ENCODE measurements at places on chromosomes 4 and X.

DNA sequence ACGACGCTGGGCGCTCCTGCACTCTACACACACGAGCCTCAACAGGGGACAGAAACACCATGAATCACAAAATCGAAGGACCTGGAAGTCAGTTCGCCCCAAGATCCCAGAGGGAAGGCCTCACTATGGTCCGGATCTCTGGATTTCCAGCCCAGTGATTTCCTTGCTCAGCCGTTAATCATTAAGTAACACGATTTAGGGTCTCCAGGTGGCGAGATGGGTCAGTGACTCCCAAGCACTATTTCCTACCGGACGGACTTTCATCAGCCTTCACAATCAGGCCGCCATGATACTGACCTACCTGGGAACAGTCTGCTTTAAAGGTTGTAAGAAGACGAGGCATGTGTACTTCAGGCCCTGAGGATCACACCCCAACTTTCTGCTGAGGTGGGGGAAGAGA, 63.7 kb downstream of the FAT1 start:
- DNase-seq = no peak

- DNase-seq = no peak
These were observed 190.7 kb downstream of the GLUD2 start for GRCh38 chrX:121238093-121238492.

- DNase-seq = no peak
These were observed 638.7 kb downstream of the FSTL5 start for GRCh38 chr4:161525121-161525520.

DNA sequence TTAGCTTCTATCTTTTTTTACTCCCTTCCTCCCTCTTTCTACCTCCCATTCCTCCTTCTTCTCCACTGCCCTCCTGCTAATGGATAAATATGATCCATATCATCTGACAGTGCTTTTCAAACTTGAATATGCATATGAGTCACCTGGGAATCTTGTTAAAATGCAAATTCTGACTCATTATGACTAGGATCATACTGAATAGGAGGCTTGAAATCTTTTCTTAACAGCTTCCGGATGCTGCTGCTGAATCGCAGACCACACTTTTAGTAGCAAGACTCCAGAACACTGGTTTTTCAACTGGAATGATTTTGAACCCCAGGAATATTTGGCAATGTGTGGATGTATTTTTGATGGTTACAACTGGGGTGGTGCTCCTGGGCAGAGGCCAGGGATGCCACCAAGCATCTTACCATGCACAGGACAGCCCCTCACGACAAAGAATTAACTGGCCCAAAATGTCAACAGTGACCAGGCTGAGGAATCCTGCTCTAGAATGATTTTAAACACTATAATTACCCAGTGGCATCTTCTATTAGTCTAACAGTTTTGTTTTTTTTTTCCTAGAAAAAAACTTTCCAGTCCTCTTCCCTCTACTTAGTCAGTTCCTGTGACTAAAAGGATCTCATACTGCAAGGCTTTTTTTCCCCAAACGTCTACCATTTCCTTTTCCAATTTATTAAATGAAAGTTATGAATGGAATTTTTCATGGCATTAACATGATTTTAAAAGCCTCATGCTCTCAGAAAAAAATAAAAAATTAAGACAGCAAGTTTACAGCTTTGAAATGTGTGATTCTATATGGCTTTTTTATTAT, 10.6 kb upstream of the PYURF start:
- no peak for DNase-seq

DNA sequence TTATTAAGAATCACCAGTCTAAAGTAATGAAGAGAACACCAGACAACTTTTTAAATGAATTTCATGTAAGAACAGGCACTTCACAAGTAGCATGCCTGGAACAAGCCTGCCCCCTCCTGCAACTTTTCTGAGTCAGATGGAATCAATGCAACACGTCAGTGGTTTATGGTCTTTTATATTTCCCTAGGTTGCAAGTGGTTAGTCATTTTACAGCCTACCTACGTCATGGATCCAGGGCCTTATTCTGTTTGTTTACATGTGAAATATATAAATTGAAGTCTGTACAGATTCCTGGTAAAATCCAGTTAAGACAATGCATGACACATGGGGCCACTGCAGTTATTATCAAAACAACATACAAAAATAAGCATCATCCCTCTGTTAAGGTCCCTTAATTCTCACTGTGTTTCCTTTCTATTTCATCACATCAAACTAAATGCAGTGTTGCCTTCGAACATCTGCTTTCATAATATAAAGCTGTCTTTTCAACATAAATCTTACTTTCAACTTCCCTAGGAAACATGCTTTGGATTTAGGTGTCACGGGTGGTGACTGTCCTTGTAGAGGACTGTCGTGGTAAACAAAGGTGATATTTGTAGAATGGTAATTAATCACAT, 309.3 kb downstream of the FRMPD4 start:
- no peak for DNase-seq

GRCh38 chrX:101117701-101118100, 19.7 kb downstream of the CENPI start:
- DNase-seq = peak; percentile 27

- no peak for DNase-seq
These were observed 37.7 kb downstream of the ACE2 start for GRCh38 chrX:15563056-15563455.

DNA sequence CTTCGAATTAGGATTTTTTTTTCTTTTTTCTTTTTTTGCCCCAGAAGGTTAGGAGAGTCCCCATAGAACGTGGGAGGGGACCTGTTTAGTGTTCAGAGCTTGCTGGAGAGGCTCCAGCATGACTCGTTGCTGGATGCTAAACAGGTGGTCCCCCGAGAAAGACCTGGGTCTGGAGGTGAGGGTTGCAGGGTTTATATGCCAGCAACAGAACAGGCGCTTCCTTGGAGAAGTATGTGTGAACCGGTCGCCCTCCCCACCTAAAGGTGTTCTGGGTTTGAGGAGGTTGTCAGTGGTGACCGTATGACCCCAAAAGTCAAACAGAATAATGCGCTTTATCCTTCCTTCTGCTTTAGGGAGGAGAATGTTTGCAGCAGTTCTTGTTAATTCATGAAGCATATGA, 52.1 kb upstream of the SHOX start:
- DNase-seq = no peak

DNA sequence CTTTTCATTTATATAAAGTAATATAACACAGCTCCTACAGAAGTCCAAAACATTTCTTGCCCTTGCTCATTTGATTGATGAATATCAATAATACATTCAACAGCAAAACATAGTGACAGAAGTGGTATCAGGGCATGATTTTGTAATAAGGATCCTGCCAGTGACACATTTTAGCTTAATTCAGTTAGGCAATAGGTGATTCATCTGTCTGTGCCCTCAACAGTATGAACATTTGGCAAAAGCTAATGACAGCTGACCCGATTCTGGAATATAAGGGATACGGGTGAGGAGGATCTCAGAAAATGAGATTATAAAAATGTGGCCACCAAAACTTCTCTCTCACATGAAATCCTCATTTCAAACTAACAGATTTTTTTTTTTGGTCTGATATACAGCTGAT, 294.0 kb downstream of the CAMK2D start:
- DNase-seq = no peak

DNA sequence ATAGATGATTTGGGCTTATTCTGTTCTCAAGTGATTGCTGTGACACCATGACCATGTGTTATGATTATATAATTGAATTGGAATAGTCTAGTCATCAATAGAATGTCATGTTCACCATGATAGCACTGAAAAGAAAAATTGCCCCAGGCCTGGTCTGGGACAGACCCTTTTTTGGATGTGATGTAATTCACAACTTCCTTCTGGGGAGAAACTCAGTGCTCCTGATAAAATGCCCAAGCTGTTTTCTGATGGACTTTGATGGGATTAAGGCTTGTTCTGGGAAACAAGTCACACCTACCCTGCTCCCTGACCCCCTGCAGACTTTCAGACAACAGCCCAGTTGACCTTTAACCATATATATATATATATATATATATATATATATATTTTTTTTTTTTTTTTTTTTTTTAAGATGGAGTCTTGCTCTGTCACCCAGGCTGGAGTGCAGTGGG, 65.3 kb downstream of the RHOH start:
- no peak for DNase-seq

GRCh38 chr4:17206829-17207801, 304.8 kb downstream of the QDPR start:
- DNase-seq = no peak

DNA sequence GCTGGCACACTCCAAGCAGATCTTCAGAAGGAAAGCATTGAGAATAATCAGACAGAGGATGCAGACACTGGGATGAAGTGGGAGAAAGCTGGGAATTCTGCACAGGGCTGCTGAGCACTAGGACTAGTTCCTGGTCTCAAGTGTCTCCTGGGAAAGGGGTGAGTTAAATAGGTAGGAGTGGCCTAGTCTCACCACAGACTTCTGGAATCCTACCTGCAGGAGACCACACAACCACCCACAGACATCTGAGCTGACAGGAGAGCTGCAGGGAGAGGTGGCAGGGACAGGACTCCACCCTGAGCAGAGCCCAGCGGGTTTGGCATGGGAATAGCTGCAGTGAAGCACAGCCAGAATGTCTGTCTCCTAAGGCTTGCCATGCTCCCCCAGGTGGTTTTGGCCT, 95.1 kb upstream of the GALNTL6 start:
- no peak for DNase-seq

DNA sequence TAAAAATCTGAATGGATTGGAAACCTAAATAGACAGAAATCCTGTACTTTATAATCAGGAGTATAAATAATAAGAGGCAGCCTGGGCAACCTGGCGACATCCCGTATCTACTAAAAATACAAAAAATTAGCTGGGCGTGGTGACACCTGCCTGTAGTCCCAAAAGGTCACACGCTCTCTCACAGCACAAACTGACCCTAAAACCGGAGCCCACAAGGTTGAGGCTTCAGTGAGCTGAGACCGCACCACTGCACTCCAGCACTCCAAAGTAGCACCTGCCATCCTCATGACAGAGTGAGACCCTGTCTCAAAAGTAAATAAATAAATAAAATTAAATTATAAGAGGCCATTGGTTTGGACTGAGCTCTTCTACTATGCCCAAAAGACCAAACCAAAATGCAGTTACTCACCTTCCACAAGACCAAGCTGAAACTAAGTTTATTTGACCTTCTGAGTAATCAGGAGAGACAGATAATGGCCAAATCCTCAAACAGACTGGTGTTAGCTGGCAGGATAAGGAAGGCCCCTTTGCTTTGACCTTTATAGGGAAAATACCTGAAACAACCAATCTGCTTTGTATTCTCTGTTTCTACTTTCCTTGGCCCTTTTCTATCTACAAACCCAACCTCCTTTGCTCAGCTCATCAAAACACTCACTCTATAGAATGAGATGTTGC, 3.2 kb upstream of the GRSF1 start:
- DNase-seq = no peak

GRCh38 chr4:95596676-95597075, 47.9 kb upstream of the UNC5C start:
- DNase-seq = no peak

DNA sequence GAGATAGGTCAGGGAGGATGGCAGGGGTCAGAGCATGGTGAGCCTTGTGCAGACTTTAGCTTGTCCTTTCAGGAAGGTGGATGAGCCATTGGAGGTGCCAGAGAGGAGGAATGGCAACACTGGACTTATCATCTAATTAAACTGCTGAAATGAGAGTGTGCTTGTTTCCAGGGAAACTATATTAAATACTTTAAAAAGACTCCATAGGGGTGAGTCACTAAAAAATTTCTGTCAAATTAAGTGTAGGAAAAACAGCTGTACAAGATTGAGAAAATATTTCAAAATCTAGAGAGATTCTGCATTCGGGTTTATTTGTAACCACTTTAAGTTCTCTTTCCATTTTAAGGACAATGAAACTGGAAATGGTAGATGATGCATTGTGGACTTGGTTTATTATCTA, 11.4 kb downstream of the FRAS1 start:
- no peak for DNase-seq

DNA sequence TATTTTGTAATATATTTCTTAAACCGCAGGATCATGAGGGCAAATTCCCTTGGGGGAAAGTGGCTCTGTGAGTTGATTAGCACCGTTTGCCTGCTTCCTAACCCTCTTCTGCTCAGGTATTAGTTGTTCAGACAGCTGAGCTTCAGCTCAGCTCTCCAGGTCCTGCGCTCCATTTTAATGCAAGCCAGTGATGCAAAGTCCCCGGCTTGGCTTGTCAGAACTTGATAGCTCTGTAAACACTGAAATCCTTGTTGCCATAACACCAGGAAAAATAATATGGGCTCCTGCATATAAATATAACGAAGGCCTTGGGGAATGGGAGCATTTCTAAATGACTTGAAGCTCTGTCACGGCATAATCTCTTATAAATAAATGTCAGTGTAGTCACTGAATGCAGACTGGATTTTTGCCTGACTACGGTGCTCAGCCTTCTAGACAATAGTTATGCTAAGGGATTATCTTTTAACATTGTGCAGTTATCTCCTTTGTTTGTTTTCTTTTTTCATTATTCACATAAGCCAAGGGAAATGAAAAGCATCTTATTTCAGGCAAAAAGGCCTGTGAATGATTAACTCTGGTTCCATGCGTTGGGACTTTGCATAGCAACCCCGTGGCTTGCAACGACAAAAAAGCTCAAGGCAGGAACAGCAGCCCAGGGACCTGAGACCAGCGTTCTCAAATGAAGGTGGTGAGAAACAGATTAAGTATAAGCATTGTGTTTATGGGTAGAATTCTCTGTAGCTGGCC, 253.2 kb downstream of the SPRY1 start:
- DNase-seq = peak; percentile 57

DNA sequence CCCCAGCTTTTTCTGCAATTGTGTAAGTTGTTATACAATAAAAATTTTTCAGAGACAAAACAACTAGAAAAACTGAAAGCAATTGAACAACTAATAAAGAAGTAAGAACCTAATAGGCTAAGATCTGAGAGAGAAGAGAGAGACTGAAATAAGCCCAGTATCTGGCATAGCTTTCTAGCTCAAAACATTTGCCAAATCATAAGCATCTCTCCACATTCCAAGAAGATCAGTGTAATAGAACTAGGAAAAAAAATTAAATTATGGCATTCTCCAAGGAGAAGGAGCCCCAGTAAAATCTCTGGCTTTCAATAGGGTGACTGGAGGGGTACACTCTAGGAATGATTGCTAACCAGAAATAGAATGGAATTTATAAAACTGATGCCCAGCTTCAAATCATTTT, 19.0 kb upstream of the PPP3CA start:
- DNase-seq = no peak

DNA sequence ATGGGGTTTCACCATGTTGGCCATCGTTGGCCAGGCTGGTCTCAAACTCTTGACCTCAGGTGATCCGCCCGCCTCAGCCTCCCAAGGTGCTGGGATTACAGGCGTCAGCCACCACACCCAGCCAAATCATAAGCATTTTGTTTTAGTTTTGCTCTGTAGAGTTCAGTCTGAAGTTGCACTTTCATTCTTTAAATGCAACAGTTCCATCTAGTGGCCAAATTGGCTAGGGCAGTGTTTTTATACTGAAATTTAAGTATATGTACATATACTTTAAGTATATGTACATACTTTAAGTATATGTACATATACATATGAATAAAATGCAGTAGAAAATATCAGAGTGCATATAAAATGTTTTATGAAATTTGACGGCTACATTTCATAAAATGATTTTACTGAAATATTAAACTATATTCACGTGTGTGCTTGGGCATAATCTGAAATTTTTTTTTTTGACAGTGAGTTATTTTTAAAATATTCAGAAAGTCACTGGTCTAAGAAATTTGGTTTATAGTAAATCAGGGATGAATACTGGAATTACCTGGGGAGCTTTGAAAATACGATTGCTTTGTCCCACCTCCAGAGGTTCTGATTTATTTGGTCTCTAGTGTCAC, 145.5 kb downstream of the NWD2 start:
- DNase-seq = no peak

- no peak for DNase-seq
These were observed 105.7 kb downstream of the TENM3 start for GRCh38 chr4:182348779-182349326.

GRCh38 chr4:159723341-159724048, 620.6 kb downstream of the RAPGEF2 start:
- no peak for DNase-seq

Data from right lung (tissue), 10 donors.